ENCODE measurements at places on chromosomes 5 and 9.

DNA sequence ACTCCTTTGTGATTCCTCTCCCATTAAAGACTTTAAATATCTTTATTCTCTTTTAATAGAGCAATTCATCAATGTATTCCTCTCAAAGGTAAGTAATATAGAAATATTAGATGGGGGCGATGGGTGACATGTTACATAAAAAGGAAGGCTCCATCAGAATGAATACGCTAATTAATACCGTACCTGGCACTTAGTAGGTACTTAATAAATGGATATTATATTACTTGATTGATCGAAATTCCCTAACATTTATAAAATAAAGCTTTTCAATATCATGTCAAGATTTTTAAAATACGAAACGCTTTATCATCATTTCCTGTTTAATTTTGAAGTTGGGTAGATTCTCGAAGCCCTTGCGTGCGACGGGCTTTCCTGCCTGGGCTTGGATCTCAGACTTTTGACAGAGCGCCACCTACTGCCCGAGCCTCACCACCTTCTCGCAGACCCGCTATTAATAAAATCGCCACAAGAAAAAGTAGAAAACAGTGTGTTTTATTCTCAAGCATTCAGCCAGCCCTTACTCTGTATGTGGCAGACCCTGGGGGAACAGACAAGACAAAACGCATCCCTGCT, 99.4 kb downstream of the C5orf15 start:
- DNase-seq, result peak; percentile 87

DNA sequence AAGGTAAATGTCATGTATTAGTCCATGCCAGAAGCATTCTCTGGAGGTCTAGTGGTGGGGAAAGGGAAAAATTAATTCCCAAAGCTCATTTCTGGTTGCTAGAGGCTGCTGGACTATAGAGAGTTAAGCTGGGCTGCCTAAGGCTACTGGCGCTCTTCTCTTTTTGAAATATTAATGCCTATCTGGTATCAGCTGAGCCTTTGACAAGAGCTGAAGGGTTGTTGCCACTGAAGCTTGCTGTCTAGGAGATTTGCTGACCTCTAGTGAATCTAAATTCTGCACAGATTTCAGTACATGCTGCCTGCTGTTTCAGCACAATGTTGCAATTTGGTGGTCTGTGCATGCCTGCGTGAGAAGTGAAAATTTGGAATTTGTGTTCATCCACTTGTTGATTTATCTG, 29.1 kb upstream of the PLCXD3 start:
- DNase-seq, result no peak

GRCh38 chr5:37665272-37665671, 174.6 kb downstream of the GDNF start:
- DNase-seq, result no peak

GRCh38 chr5:6581559-6582426, 51.1 kb downstream of the NSUN2 start:
- DNase-seq, result no peak

- no peak for DNase-seq
Measured at GRCh38 chr5:158785397-158785796, 314.3 kb downstream of the EBF1 start.

- DNase-seq, result no peak
Measured at GRCh38 chr5:87751824-87752223, 339.1 kb upstream of the CCNH start.

DNA sequence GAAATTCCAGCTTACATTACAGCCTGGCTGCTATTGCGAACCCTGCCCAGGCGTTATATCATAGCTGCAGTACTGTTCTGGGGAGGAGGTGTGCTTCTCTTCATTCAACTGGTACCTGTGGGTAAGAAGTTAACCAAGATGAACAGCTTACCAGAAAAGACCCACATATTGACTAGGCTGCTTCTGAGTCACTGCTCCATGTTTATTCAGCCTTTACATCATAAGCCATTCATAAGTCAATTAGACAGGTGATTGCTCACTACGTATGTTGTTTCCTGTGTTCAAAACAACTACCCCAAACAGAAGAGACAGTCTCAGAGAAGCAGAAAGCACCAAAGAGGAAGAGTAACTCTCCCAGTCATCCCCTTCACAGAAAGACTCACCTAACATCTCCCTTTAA, 34.7 kb upstream of the SLC22A5 start:
- no peak for DNase-seq

DNA sequence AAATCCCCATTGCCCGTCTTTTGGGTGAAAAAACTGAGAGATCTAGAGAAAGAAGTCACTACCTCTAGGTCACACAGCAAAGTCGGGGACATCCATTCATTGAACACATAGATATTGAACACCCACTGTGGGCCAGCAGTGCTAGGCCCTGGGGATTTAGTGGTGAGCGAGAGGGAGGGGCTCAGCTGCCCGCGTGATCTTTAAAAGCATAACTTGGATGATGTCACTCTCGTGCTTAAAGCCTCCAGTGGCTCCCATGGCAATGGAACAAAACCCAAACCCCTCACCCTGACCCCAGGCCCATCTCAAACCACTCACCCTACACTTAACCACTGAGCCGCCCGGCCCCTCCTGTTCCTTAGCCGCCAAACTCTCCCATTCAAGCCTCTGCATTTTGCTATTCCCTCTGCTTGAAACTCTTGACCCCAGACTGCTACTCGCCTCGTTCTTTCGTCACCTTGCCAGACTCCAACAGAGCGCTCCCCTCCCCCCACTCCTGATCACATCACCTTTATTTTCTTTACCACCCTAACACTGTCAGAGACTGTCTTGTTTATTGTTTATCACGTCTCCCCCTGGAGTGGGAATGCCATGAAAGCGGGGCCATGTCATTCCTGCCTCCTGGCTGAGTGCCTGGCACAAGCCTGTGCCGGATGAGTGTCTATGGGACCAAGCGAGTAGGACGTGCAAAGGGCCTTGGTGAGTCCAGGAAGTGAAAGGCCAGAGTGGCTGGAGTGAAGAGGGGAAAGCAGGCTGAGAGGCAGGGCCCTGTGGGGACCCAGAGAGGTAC, 710 bp upstream of the PIP5KL1 start:
- DNase-seq, result peak; percentile 67

- no peak for DNase-seq
Measured at GRCh38 chr9:75666856-75667554, 223.5 kb upstream of the PCSK5 start.

DNA sequence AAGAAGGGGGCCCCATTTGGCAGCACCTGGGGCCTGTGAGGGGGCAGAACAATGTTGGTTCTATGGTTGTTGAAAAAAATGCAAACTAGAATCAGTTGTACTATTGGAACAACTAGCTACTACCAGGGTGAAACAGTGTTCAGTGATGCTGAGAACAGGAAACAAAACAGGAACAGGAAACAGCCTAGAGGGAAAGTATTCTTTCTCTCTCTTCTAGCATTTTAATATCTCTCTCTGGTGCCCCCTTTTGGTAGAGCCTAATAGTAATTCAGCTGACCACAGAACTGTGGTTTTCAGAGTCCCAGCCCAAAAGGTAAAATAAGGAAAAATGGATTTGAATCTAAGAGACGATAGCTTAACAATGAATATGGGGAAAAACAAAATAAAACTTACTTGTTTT, 138.0 kb upstream of the KCNN2 start:
- peak; percentile 7 for DNase-seq

DNA sequence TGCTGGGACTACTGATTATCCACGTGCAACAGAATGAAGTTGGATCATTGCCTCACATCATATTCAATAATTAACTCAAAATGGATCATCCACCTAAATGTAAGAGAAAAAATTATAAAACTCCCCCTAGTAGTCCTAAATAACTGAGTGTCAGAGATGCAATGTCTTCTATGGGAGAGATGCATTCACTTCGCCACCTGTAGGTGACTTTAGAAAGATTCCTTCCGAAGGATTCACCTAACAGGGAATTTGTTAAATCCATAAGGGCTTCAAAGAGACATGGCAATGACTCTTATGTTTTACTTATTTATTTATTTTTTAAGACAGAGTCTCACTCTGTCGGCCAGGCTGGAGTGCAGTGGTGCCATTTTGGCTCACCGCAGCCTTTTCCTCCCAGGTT, 526.0 kb downstream of the MTRR start:
- no peak for DNase-seq

All from hepatocyte (in vitro differentiated cells).